ENCODE measurements at places on chromosomes 11 and 22.

- DNase-seq, result peak; percentile 50
Measured at GRCh38 chr11:111006227-111006626, 239.3 kb upstream of the POU2AF2 start.

GRCh38 chr11:100561323-100561722, 125.8 kb upstream of the ARHGAP42 start:
- no peak for DNase-seq

DNA sequence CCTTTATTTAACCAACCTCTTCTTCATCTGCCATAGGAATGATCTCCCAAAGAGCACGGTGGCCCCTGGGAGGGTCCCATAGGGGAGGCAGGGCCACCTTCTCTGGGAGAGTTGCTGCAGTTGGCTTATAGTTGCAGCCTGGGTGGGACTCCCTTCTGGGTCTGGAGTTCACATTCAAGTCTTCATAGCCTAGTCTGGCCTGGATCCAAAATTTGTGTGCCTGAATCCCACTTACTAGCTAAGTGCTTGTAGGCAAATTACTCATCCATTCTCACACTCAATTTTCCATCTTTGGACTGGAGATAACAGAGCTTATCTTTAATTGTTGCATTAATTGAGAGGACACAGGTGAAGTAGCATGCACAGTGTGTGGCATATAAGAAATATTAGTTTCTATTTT, 163.6 kb downstream of the GRIK4 start:
- no peak for DNase-seq

DNA sequence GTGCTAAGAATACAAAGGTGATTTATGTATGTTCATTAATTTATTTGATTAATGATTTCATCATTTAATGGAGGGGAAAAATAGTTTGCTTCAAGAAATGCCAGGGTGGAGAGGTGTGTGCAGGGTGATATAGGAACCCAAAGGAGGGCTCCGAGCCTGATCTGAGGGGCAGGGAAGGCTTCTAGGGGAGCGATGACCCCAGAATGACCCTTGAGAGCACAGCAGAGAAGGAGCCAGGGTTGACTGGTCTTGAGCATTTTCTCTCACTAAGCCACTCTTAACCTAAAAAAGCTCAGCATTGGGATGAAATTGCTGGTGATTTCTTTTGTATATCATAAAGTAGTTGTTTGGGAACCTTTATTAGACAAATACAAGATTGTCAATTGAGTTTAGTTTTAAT, 35.1 kb downstream of the HIPK3 start:
- DNase-seq, result no peak

- no peak for DNase-seq
Measured at GRCh38 chr11:57597461-57597915, at the start of gene SERPING1. TSS of gene SERPING1 (plus strand) at chr11:57597685. CDS start at chr11:57598271, 586 bp downstream.

DNA sequence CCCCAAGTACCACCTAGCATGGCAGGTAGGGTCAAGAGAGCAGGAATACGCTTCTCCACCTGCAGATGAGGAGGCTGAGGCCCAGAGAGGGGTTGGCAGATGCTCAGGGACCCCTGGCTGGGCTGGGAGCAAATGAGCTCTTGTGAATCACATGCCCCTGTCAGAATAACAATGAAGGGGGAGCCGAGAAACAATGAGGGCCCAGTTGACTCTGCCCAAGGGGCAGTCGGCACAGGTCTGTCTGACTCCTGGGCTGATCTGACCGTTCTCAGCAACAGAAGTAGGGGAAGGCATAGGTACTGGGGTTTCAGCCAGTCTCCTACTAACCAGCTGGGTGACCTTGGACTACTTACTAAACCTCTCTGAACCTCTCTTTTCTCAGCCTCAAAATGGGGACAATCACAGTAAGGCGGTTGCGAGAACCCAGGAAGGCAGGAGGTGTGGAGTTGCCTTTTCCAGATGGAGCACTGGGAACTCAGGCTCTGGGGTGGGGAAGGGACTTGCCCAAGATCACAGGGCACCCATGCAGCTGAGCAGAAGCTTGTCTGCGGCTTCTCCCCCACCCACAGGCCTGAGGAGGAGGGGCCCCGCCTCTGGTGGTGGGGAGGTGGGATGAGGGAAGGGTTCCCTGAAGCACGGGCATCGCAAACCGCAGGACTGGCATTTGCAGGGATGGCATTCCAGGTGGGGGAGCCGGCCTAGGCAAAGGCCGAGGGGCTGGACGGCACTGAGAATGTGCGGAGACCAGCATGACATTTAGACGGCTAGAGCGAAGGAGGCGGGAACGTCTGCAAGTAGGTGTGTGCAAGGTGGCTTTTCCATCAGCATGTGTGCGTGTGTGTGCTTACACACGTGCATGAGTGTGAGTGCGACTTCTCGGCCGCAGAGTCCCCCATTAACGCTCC, 163.0 kb downstream of the MN1 start:
- DNase-seq, result no peak
